Frontal cortex (tissue), 4 donors: ENCODE measurements at places on chromosomes 2 and 18.

DNA sequence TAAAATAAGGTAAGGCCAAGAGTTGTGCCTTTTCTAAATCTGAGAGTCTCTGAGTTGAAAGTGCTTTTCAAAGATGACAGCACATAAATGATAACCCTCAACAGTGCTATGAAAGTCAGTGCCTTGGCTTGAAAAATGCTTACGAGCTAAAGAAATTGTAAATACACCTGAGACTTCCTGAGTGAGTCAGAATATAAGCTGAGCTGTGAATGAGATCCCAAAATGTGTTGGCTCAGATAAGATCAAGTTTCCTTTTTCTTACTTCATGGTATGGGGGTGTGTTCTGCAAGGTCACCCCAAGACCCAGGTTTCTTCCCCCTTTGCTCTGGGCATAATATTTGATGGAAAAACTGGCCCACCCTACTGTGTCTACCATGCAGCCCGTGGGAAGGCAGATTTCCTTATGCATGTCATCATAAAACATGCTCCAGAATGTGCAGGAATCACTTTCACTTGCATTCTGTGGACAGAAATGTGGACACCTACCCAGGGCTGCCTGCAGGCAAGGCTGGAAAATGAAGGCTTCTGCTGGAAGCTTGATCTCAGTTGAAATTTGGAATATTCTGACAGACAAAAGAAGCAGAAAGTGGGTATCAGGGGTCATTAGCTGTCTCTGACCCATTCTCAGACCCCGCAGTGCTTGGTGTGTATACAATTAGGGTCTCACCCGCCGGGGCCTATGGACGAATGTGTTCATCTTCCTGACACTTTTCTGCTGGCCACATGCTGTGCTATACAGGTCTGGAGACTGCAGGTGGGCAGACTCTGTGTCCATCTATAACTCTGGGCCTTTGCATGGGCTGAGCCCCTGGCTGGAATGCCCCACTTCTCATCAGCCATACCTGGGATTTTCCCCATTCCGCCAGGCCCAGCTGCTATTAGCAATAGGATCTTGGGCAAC, 212.6 kb downstream of the SH3RF3 start:
- no peak for DNase-seq

- DNase-seq = no peak
These were observed 53.4 kb downstream of the ADI1 start for GRCh38 chr2:3465844-3466481.

GRCh38 chr2:118325321-118325955, 237.2 kb downstream of the INSIG2 start:
- no peak for DNase-seq

DNA sequence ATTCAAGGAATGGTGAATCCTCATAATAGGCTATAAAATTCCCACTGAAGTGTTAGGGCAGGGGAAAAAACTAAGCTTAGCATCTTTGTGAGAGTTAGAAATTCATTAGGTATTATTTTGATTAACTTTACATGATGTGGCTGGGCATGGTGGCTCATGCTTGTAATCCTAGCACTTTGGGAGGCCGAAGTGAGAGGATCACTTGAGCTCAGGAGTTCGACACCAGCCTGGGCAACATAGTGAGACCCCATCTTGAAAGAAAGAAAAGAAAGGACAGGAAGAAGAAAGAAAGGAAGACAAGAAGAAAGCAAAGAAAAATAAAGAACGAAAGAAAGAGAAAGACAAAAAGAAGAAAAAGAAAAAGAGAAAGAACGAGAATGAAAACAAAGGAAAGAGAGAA, 40.0 kb downstream of the SNRPD1 start:
- DNase-seq = no peak

GRCh38 chr2:30222031-30222430, 9.3 kb upstream of the LBH start:
- DNase-seq = no peak

- no peak for DNase-seq
These were observed 21.3 kb downstream of the CYRIA start for GRCh38 chr2:16644221-16644925.

- no peak for DNase-seq
These were observed 450.1 kb downstream of the LPIN1 start for GRCh38 chr2:12196495-12196894.

DNA sequence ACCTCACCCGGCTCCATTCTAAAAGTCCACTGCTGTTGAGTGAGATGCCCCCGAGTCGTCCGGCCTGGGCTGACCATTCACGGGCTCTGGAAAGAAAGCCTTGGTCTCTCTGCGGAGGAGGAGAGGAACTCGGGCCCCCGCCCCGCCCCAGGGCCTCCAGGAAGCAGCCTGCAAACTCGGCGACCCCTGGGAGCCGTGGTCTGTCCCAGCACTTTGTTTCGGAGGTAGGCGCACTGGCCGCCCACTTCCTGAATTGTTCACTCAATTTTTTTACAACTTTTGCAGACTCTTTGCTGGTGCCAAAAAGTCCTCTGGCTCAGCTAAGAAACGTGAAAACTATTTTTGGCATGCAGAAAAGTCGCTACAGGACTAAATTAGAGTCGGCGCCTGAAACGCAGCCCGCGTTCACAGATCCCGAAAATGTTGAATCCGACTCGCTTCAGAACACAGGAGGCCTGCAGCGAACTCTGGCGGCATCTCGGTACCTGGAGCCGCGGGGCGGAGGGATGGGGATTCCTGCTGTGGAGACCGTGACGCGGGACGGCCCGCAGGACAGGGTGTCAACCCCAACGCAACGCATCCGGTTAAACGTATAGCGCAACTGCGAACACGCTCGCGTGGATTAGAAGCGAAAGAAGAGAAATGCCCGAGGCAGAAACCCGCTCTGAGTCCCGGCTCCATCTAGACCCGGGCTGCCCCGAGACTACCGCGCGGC, 1.5 kb downstream of the PXDN start:
- peak; percentile 71 for DNase-seq

DNA sequence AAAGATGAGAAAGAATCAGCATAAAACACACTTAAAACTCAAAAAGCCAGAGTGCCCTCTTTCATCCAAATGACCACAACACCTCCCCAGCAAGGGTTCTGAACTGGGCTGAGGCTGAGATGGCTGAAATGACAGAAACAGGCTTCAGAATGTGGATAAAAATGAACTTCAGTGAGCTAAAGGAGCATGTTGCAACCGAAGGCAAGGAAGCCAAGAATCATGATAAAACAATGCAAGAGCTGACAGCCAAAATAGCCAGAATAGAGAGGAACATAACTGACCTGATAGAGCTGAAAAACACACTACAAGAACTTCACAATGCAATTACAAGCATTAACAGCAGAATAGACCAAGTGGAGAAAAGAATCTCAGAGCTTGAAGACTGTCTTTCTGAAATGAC, 12.2 kb upstream of the PSMA8 start:
- DNase-seq = no peak

DNA sequence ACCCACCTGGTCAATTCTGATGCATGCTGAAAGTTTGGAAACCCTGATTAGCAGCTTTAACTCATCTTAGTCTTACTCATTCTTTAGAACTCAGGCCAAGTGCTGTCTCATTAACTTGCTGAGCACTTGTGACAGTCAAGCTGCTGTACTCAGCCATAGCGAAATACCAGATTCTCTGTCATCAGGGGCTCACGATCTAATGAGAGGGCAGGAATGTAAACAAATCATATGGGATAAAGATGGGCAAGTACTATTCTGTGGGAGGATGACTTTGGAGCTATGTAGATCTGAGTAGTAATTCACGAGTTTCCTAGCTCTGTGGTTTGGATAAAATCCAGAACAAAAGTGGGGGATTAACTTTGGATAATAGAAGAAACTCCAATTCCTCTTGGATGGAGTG, 376.6 kb downstream of the HRH4 start:
- no peak for DNase-seq

DNA sequence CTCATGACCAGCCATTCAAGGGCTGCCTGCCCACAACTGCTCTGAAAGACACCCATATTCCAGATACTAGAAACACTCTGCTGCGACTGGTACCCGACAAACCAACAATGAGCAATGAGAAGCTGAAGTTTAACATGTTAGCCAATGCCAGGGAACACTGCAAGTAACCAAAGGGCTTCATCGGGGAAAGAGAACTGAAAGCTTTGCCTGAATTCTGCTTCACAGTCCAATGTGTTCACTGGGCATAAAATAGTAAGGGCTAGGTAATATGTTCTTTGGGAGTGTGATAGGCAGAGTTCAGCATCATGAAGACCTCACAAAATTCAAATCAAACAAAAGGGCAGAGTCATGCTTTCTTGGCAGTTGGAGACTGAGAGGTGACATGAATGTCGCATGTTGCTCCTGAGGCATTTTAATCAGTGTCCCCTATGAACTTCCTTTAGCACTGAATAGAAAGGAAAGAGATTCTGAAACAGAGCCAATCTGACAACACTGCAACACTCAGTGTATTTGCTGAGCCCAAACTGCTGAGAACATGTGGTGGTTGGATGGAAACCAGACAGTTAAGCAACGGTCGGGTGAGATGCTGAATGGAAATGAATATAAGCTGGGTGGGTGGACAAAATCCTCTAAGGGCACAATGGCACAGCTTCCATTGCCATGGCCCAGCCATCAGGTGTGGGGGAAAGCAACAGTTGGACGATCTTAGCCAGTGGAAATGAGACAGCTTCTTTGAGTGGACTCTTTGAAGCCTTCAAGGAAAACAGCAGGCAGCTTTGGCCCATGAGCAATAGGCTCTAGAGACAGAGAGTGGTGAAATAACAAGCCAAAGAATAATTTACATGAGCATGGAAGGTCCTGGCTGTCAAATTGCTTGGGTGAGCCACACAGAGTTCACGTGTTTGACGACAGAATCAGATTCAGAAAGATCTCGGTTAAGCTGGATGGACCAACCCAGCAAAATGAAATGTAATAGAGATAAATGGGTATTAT, 277.5 kb downstream of the AFF3 start:
- DNase-seq = no peak

- DNase-seq = no peak
These were observed 60.7 kb downstream of the PRELID3A start for GRCh38 chr18:12468445-12468844.
